ENCODE measurements at places on chromosomes 5 and 9. TPM values are rescaled to one million over a fixed set of nuclear protein-coding genes. Genes with fewer than 3 reads are reported as not detected.

CRB2 gene
- 35.1 TPM for total RNA-seq

SLC36A3 gene
- total RNA-seq: not detected

PCDHB2 gene
- 118 TPM for total RNA-seq

PPP6C gene
- total RNA-seq: 26.3 TPM

AMBP gene
- 0.22 TPM for total RNA-seq

DNA sequence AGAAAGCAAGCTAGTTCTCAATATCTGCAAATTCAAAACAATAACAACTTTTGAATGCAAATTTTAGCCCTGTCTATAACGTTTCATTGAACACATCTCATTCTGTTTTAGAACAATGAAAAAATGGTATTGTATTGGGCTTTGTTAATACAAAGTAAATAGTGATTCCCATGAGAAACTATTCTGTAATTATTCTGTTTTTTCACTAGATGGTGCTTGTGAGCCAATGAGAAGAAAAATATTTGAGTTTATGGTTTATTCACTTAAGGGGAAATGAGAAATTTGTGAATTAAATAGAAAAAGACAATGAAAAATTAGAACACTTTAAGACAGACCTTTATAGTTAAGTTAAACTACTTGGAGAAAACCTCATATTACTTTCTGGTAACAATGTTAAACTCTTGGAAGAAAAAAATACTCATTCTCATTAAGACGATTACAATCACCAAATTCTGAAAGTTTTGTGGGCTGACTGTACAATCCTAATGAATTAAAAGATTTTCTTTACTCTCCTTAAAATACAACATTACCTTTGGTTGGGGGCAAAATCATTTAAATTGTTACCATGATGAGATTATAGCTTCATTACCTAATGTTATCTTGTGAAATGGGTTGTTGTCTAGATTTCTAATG is 127.0 kb downstream of the NNT start:
- no peak overlapping the region for H3K27ac ChIP-seq
- H3K27me3 ChIP-seq: no peaks in the 10 kb centered on the region
- DNase-seq: no peak

DNA sequence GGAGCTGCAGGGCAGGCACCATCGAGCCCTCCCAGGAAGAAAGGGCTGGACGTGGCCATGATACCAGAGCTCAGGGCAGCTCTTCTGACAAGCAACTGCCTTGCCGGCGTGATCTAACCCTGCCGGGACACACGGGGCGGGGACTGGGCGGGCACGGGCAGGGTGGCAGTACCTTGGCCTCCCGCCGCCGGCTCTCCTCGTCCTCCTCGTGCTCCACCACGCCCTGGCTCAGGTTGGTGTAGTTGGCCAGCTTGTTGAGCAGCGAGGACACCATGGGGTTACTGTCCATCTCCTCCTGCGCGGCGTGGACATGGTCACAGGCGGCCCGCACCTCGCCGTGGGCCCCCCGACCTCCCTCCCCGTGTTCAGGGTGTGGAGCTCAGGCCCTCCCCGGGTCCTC is 18.5 kb downstream of the SLC12A7 start:
- H3K4me1 ChIP-seq: peaks cover 23% of the 10 kb centered on the region
- no peaks in the 10 kb centered on the region for H3K27me3 ChIP-seq
- no peak overlapping the region for H3K27ac ChIP-seq
- H3K4me3 ChIP-seq: no peak overlapping the region
- no peak for DNase-seq

- H3K4me1 ChIP-seq: peaks cover 2% of the 10 kb centered on the region
- H3K27ac ChIP-seq: no peak overlapping the region
- DNase-seq: no peak
- no peaks in the 10 kb centered on the region for H3K36me3 ChIP-seq
- no peak overlapping the region for H3K4me3 ChIP-seq
These were observed 38.2 kb upstream of the DMXL1 start for GRCh38 chr5:119032656-119033055.

GRCh38 chr5:1498623-1499416 is 24.9 kb downstream of the LPCAT1 start:
- no peak overlapping the region for H3K27ac ChIP-seq
- H3K4me1 ChIP-seq: peaks cover 5% of the 10 kb centered on the region
- H3K27me3 ChIP-seq: no peaks in the 10 kb centered on the region

GRCh38 chr9:109437286-109437685 is 60.8 kb downstream of the PTPN3 start:
- peaks cover 3% of the 10 kb centered on the region for H3K4me1 ChIP-seq
- H3K36me3 ChIP-seq: peaks cover 10% of the 10 kb centered on the region
- no peak for DNase-seq
- no peaks in the 10 kb centered on the region for H3K27me3 ChIP-seq

DNA sequence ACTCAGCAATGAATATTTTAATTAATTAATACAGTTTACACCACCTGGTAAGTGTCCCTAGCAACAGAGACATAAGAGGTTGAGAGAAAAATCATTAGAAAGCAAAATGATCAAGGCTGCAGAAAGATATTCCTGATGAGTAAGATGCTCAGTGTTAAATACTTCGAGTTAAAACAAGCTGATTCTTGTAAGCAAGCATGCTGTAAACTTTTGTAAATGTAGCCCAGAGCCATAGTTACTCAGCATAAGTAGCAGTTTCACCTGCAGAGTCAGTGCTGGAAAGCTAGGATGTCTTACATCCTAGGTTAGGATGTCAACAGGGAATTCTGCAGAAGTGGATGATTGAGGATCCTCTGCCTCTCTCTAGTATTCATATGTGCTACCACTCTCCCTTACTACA is 4.2 kb downstream of the PRKACG start:
- DNase-seq: no peak
- peaks cover 3% of the 10 kb centered on the region for H3K4me1 ChIP-seq
- peaks cover 2% of the 10 kb centered on the region for H3K27me3 ChIP-seq
- H3K36me3 ChIP-seq: no peaks in the 10 kb centered on the region

DNA sequence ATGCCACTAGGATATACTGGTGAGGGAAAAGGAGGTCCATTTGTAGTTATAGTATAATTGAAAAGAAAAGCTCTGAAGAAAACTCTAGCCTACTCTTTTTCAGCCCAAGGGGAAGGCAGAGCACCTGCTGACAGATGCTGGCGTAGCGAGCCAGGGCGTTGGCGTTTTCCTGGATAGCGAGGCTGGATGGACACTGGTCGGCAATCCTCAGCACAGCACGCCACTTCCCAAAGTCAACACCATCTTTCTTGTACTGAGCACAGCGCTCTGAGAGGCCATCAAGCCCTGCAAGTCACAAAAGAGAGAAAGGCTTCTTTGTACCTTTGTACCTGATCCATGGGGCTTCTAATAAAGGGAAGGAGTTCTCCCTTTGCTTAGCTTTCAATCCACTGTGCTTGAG is 8.2 kb downstream of the ALDOB start:
- DNase-seq: no peak
- H3K4me1 ChIP-seq: no peaks in the 10 kb centered on the region
- no peaks in the 10 kb centered on the region for H3K36me3 ChIP-seq
- H3K4me3 ChIP-seq: no peak overlapping the region
- H3K27me3 ChIP-seq: peaks cover 18% of the 10 kb centered on the region

DNA sequence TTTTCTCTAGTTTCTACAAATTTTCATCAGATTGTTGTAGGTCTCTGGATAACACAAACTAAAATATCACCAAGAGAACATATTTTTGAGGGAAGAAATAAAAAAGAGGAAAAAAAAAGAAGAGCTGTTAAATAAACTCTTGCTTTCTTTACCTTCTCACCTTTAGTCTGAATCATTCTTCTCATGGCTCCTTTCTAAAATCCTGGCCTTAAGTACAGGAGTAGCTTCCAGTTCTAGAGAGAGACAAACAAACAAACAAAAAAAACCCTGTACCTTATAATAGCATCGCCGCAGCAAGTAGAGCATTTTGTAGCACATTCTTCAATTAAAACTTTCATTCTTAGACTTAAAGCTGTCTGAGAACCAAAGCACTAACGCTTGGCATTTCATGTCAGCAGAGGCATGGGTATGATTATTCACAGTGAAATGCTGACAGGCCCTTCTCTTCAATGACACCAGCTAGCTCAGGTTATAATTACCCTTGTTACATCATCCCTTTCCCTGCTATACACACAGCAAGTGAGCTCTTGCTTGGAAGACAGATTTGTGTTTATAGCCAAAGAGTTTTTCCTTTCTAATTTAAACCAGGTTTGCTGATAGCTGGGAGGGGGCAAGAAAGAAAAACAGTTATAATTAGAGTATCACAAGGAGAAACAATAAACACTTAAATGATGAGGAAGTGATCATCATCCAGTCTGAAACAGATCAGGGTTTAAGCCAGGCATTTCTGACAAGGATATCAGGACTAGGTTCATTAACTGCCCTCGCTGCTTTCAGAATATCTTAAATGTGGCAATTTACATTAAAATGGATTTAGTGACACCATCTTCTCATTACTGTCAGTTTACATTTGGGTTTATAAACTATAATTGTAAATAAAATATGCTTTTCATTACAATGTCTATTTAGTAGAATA is 510.9 kb upstream of the ZNF608 start:
- H3K27me3 ChIP-seq: no peaks in the 10 kb centered on the region
- peaks cover 10% of the 10 kb centered on the region for H3K36me3 ChIP-seq
- H3K4me3 ChIP-seq: no peak overlapping the region
- H3K4me1 ChIP-seq: peaks cover 12% of the 10 kb centered on the region
- H3K27ac ChIP-seq: no peak overlapping the region

DNA sequence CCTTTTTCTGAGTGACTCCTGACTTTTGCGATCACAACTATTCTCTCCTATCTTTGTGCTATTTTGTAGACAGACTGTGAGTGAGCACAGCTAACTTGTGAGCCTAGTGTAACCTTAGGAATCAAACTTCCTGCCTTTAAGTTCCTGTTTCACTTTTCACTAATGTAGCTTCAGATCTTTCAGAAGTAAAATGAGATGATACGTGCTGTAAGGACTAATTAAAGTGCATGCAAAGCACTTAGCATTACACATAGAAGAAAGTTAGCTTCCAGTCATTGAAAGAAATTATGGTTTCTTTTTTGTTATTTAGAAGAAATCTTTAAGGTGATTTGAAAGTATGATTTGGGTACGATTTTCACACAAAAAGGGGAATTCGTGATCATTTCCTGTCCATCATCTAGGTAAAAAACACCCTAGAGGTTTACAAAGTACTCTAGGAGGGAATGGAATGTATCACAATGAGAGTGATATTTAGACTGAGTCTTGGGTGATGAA is 122.7 kb downstream of the ST8SIA4 start:
- H3K4me1 ChIP-seq: peaks cover 10% of the 10 kb centered on the region
- H3K36me3 ChIP-seq: no peaks in the 10 kb centered on the region
- no peaks in the 10 kb centered on the region for H3K27me3 ChIP-seq
- no peak overlapping the region for H3K4me3 ChIP-seq

DNA sequence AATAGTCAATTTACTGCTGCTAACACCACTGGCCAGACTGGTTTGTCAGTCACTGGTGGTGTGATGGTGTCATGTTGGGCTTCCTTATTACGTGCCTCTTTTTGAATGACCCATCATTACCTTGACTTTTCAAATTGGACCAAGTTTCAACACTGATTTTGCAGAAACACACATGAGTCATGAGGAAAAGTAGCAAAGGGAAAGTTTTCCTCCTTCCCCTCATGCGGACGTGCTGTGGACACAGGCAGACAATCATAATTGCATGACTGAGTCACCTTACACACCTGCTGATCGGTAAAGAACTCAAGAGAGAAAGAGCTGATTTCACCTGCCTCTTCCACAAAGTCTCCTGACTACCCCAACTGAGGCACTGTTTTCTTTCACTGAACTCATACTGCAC is 324.5 kb downstream of the ARRDC3 start:
- peaks cover 2% of the 10 kb centered on the region for H3K27me3 ChIP-seq
- H3K4me1 ChIP-seq: peaks cover 15% of the 10 kb centered on the region
- no peak overlapping the region for H3K27ac ChIP-seq
- H3K36me3 ChIP-seq: peaks cover 5% of the 10 kb centered on the region
- H3K4me3 ChIP-seq: no peak overlapping the region

DNA sequence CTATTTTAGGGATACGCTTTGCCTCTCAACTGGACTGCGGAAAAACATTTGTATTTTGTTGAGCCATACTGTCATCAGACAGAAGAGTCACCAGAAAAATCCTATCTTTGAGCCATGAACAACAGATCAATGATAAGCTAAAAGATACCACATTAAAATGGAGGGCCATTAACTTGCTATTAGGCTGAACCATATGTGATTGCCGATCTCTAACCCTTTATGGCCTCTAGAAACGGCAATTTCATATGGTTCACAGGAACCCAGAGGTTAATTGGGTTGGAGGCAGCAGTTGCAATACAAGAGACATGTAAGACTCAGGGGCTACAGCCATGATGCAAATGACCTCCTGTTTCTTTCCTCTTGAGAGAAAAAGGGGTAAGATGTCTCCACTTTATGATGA is 69.8 kb downstream of the MYO10 start:
- peaks cover 27% of the 10 kb centered on the region for H3K4me1 ChIP-seq
- H3K4me3 ChIP-seq: no peak overlapping the region
- no peaks in the 10 kb centered on the region for H3K27me3 ChIP-seq
- no peak for DNase-seq
- peaks cover 9% of the 10 kb centered on the region for H3K36me3 ChIP-seq

DNA sequence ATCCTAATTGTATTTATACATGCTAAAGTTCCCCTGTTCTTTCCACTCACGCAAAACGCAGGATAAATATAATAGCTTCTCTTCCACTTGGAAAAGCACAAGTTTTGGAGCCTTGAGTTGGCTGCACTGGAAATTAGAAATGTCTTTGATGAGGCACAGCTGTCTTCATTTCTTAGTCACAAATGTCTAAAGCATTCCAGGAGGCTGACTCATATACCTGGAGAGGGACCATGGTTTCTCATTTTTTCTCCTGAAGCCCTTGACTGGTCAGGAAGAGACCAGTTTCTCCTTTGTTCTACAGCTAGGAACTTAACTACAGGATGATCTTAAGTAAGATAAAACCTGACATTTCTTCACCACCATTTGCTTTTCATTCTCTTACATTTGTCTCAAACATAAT is 16.2 kb downstream of the MTX3 start:
- H3K4me3 ChIP-seq: no peak overlapping the region
- peaks cover 36% of the 10 kb centered on the region for H3K36me3 ChIP-seq
- no peak overlapping the region for H3K27ac ChIP-seq
- no peaks in the 10 kb centered on the region for H3K4me1 ChIP-seq

DNA sequence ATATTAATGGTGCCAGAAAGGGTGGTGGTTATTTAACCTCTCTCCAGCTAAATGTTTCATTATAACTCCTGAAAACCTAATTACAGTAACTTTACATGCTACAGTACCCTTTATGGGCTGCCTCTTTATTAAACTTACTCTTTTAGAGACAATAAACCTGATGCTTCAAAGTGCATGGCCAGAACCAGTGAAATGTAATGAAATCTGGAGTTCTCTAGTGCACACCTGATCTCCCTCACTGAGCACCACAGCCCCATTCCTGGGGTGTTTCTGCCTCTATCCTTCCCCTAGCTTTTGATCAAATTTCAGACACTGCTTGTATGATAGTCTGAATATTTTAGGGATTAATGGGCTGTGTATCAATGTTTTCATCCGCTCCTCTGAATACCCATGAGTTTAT is 306.5 kb upstream of the WWC1 start:
- no peak overlapping the region for H3K4me3 ChIP-seq
- no peaks in the 10 kb centered on the region for H3K27me3 ChIP-seq
- DNase-seq: no peak
- no peak overlapping the region for H3K27ac ChIP-seq
- H3K36me3 ChIP-seq: no peaks in the 10 kb centered on the region

Measured in mesothelial cell of epicardium (in vitro differentiated cells).